ENCODE measurements at places on chromosomes 5 and 9.

GRCh38 chr5:2754581-2755075 is 3.2 kb upstream of the IRX2 start:
- DNase-seq = no peak

DNA sequence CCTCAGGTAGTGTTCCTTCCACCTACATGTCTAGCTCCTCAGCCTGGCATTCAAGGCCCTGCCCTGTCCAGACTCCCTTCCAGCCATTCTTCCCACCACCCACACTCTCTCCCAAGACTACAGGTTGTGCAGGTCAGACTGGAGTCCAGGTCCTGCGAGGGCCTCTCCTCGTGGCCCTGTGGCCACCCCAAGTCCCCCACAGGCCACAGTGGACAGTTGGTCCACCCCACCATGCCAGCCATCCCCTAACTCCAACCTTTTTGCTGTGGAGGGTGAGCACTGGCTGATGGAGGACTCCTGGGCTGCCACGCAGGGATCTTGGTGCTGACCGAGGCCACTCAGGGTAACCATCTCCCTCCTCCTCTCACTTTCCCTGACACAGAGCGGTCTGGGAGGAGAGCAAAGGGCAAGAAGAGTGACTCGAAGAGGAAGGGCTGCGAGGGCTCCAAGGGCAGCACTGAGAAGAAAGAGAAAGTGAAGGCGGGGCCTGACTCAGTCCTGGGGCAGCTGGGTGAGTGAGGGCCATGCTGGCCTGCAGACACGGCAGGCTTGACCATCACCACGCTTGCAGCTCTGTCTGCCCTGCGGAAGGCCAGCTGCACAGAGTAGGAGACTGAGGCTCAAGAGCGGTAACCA is 51.0 kb downstream of the JADE2 start:
- DNase-seq = no peak

DNA sequence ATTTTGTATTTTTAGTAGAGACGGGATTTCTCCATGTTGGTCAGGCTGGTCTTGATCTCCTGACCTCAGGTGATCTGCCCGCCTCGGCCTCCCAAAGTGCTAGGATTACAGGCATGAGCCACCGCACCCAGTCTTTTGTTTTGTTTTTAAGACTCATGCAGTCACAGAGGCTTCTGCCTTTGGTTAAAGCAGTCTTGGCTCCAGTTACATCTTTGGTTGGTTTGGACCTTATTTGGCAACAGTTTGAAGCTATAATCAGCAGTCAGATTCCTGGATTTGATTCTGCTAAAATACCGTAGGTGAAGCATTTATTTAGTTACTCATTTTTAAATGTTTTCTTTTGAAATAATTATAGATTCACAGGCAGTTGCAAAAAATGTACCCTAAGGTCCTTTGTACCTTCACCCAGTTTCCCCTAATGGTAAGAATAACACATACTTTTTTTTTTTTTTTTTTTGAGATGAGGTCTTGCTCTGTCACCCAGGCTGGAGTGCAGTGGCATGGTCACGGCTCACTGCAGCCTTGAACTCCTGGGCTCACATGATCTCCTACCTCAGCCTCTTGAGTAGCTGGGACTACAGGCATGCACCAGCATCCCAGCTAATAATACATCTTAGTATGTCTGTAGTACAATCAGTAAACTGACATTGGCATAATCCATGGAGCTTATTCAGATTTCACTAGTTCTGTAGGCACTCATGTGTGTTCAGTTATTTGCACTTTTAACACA is 15.7 kb downstream of the USP20 start:
- no peak for DNase-seq

GRCh38 chr5:145903867-145904266 is 31.1 kb upstream of the GRXCR2 start:
- DNase-seq = no peak

DNA sequence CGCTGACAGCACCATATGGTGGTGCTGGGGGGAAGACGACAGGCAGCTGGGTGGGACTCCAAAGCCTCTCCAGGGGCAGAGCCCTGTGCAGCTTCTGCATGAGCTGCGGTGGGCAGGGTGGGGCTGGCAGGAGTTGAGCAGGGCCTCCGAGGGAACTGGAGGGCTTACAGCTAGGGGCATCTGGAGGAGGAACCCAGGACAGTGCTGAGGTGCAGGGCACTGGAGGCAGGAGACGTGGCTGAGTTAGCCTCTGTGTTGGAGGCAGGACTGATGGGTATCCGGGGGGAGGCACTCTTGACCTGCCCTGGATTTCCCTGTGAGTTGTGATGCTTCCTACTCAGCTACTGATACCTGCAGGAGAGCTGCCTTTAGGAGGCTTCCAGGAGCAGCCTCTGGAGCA is 45.0 kb downstream of the TENT4A start:
- no peak for DNase-seq
